Kidney glomerular epithelial cell (primary cell): ENCODE measurements at places on chromosomes 12 and 14.

- peak; percentile 27 for DNase-seq
Measured at GRCh38 chr12:51836041-51836826, 12.3 kb downstream of the FIGNL2 start.

- DNase-seq = no peak
Measured at GRCh38 chr12:2346416-2346815, 293.6 kb downstream of the CACNA1C start.

- no peak for DNase-seq
Measured at GRCh38 chr12:119175081-119175480, 3.6 kb upstream of the HSPB8 start.

DNA sequence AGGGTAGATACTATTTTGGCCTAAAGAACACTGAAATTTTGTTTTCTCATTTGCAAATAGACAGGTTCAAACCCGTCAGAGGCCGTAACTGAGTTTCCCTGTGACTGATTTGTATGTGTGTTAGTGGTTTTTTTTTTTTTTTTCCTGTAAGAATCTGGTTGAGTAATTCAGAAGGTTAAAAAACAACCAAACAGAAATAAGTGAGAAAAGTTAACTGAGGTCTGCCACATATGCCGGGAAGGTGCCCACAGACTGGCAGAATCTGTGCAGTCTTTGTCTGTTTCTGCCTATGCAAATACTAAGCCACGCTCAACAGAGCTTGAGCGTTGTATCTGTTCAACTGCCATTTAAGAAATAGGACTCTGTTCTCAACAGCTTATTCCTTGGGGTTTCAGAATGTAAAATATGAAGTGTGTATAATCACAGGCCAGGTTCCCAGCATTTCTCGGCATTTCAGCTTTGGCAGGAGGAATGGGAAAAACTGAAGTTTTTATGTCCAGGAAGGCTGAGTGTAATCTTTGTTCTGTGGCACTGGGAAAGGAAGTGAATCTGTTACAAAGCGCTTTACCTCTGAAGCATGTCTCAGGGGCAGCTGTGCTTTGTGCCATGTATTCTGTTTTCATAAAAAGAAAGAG lies 181.9 kb downstream of the PRKCH start:
- no peak for DNase-seq

DNA sequence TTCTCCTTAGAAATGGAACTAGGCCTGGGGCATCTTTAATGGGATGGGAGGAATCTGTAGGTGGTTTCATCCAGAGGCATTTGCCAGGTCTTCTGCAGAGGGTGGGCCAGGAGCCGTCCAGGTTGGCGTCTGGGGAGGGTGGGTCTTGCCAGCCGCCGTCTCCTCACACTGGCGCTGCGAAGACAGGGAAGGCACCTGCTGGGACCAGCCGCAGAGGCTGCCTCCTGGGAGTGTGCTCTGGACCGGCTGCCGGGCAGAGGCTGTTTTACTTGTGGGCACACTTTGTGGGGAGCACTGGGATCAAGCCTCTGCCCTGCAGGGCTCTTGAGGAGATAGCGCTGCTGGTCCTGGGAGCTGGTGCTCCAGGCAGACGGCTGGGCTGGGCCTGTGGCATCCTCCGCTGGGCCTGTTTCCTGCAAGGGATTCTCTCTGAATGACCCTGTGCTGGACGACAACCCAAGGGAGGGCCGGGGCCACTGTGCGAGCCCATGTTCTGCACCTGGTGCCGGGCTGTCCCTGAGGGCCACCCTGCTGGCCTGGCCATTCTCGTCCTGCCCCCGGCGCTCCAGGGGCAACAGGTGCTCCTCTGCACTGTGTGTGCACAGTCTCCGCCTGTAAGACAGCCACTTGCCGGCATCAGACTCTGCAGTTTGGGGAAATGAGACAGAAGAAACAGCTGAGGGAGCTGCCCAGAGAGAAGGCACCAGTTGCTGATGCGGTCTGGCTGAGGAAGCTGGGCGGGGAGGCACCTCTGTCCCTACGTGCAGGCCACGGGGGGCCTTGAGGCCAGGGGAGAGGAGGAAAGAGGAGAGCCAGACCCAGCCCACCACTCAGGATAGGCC lies 10.0 kb upstream of the TEX22 start:
- DNase-seq = no peak

DNA sequence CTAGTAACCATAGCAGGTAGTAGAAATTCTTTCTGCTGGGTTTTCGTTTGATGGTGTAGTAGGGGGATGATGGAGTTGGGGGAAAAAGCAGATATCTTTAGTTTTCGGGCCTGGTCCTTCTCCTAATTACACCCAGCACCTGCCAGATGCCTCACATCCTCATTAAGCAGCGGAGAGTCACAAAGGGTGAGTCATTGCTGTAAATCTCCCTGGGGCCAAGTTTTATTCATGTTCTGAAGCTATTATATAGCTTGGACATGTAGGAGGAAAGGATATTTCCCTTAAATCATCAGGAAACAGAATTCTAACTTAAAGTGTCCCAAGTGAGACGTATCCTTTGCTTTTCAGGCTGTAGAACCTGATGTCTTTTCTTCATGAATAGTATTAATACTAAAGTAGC lies 4.9 kb upstream of the NECAP1 start:
- peak; percentile 13 for DNase-seq

DNA sequence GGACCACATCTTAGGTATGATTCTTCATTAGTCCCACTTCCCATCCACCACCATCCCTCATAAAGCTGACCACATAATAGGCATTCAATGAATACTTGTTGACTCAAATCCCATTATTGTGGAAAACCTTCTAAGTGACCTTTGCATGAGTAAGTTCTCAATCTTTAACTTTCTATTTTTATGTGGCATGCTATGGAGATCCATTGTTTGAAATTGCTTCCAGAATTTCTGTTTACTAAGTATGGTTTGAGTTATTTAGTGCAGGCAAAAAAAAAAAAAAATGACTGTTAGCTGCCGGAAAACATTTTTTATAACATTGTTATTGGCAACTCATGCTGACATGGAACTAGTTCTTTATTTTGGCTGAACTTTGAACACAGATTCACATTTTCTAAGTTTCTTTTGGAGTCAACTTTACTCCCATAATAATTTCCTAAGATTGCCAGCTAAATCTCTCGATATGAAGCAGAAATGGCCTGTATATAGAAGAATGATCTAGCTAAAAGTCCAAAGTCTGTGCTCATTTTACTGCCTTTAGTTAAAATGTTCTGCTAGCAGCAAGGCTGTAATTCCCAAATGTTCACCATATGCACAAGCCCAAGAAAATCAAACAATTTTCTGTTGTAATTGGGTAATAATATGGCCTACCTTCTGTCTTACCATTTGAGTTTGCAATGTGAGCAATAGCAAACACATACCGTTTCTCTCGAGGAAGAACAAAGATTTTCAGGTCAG lies 77.9 kb downstream of the PTGER2 start:
- peak; percentile 65 for DNase-seq

DNA sequence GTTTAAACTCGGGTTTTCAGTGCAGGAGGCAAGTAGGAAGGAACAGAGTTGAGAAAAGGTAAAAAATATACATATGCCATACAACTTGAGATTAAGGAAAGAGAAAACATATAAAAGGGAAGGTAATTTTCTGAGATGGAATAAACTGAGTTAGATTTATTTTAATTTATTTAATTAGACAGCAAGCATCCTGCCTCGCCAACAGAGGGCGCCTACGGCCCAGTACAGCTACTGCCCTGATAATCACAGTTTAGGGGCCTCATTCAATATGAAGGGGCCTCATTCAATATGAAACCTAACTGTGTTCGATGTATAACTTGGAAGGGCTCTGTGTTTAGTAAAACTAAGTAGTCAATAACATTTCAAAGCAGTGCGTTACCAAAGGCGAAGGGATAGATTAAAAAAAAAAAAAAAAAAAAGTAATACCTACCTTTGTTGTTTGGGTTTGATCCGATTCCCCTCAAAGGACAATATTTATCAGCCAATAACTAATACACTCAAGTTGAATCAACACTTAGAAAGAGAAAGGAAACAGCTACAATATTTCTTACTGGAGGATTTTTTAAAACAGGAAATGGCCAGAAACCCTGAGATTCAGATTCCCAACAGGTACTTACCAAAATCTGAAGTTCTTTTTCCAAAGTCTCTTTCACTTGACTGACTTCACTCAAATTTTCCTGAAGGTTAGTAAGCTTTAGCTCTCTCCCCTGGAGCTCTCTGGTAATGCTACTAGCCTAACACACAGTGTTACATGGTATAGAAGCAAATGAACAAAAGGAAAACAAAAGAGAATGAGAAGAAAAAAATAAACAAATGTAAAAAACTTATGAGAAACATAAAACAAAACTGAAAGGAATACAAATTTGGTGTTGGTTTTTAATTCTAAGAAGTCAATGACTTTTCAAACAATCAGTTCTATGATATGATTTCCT lies 70.0 kb upstream of the VPS33A start:
- DNase-seq = no peak
